Lung (tissue), 17 donors: ENCODE measurements at places on chromosomes 1 and 21. TPM values are rescaled to one million over a fixed set of nuclear protein-coding genes. Genes with fewer than 3 reads are reported as not detected.

- no peaks in the 10 kb centered on the region for H3K27me3 ChIP-seq
- no peaks in the 10 kb centered on the region for H3K36me3 ChIP-seq
- H3K4me3 ChIP-seq: no peak overlapping the region
- no peak for DNase-seq
Observed at GRCh38 chr1:58895559-58896145, 111.8 kb upstream of the JUN start.

DNA sequence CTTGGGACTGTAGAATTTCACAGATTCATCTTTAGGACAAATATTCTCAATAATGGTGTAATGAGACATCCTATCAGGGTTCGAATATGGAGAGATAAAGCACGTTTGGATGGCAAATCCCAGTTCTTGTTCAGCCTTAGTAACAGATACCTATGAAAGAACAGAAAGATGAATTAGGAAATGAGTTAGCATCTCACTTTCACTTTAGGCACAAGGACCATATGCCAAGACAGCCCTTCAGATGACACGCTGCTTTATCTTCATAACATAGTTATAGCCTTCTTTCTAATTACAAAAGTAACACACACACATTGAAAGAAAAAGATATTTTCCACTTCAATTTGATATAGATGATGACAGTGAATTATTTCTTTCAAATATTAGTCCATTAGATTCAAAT, 173.6 kb downstream of the TGFBR3 start:
- peaks cover 31% of the 10 kb centered on the region for H3K36me3 ChIP-seq
- H3K27ac ChIP-seq: peak overlapping the region; percentile 66
- no peaks in the 10 kb centered on the region for H3K27me3 ChIP-seq
- peaks cover 46% of the 10 kb centered on the region for H3K4me1 ChIP-seq
- DNase-seq: no peak

DNA sequence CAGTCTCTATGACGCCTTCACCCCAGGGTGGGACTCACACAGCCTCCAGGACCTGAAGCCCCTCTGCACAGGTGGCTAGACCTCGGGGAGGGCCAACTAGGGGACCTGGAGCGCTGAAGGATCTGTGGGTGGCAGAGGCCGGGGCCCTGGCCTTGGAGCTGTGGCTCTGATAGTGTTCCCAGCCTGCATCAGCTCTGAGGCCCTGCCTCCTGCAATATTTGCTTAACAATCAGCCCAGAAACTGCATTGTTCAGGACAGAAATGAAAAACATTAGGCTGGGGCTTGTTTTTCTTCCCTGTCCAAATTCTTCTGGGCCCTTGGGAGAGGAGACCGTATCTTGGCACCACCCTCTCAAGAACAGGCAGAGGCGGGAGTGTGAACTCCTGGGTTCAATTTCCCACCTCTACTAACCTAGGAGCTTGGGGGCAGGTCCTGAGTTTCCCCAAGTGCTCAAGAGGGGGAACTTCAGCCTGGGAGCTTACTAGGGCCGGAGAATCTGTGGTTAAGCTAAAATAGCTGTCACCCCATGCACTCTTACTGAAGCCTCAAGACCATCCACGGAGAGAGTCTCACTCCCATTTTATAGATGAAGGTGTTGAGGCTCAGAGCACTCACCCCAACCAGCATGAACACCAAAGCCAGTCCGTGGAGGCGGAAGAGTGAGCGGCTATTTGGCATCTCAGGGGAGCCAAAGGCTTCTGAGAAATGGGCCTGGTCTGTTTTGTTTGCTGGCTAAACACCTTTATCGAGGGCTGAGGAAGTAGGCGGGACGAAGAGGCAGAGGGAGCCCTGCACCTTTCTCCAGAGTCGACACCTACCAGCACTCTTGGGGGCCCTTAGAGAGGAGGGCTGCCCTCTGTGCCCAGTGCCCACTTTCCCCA, 18.8 kb upstream of the CASZ1 start:
- H3K4me1 ChIP-seq: no peaks in the 10 kb centered on the region
- no peaks in the 10 kb centered on the region for H3K27me3 ChIP-seq
- H3K36me3 ChIP-seq: no peaks in the 10 kb centered on the region
- DNase-seq: no peak
- H3K27ac ChIP-seq: no peak overlapping the region

- no peak overlapping the region for H3K27ac ChIP-seq
- no peak overlapping the region for H3K4me3 ChIP-seq
- H3K27me3 ChIP-seq: peaks cover 2% of the 10 kb centered on the region
- H3K36me3 ChIP-seq: no peaks in the 10 kb centered on the region
- H3K4me1 ChIP-seq: no peaks in the 10 kb centered on the region
- DNase-seq: no peak
Observed at GRCh38 chr1:25757151-25757845, 42.7 kb upstream of the SELENON start.

- H3K27me3 ChIP-seq: peaks cover 10% of the 10 kb centered on the region
- no peaks in the 10 kb centered on the region for H3K36me3 ChIP-seq
- no peak overlapping the region for H3K27ac ChIP-seq
Observed at GRCh38 chr1:6178751-6179563, 1.2 kb downstream of the CHD5 start.

GRCh38 chr1:10945991-10946509, 66.4 kb upstream of the TARDBP start:
- H3K4me1 ChIP-seq: peaks cover 7% of the 10 kb centered on the region
- H3K27me3 ChIP-seq: no peaks in the 10 kb centered on the region
- no peaks in the 10 kb centered on the region for H3K36me3 ChIP-seq

- peaks cover 24% of the 10 kb centered on the region for H3K4me1 ChIP-seq
- H3K27me3 ChIP-seq: no peaks in the 10 kb centered on the region
- peak; percentile 43 for DNase-seq
- H3K27ac ChIP-seq: peak overlapping the region; percentile 42
Observed at GRCh38 chr1:205515781-205516253, 11.3 kb downstream of the CDK18 start.

DNA sequence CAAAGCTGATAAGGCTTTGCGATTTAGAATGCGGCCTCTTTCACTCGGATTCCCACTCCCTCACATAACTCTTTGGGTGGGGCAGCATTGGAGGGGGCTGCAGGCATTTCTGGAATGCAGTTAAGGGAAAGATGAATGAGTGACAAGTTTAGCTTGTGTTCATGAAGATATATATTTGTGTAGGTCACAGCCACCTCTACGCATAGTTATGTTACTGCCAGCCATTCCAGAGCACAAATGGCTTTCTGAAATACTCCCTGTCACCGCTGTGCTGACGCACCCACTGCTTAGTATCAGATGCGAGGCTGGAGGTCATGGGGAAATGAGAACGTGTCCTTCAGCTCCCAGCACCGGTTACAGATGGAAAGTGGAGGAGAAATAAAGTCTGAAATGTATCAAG, 54.1 kb upstream of the ATP1A1 start:
- no peaks in the 10 kb centered on the region for H3K36me3 ChIP-seq
- DNase-seq: no peak
- H3K27ac ChIP-seq: no peak overlapping the region
- no peaks in the 10 kb centered on the region for H3K4me1 ChIP-seq

GRCh38 chr1:94039871-94040569, 80.9 kb downstream of the ABCA4 start:
- peaks cover 12% of the 10 kb centered on the region for H3K4me1 ChIP-seq
- no peak for DNase-seq
- H3K4me3 ChIP-seq: no peak overlapping the region
- no peaks in the 10 kb centered on the region for H3K36me3 ChIP-seq
- H3K27me3 ChIP-seq: no peaks in the 10 kb centered on the region
- no peak overlapping the region for H3K27ac ChIP-seq

DNA sequence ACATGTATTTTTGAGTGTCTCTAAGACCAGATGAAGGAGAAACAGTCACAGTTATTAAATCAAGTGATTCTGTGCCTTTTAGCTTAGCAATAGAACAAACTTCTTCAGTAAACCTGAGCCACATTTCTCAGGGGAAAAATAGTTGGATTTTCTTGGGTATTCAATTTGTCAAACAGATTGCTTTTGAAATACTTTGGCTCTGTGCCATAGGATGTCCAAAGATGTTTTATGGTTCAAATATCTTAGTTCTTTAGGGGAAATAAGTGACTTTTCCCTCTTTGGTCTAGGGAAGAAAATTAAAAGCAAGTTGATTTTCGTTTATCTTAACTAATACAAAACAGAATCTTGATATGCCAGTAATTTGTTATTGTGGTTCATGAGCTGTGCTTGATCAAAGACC, 125.9 kb downstream of the ATP5PO start:
- no peak overlapping the region for H3K27ac ChIP-seq
- H3K4me1 ChIP-seq: no peaks in the 10 kb centered on the region
- peaks cover 4% of the 10 kb centered on the region for H3K36me3 ChIP-seq
- H3K27me3 ChIP-seq: no peaks in the 10 kb centered on the region
- DNase-seq: no peak

DNA sequence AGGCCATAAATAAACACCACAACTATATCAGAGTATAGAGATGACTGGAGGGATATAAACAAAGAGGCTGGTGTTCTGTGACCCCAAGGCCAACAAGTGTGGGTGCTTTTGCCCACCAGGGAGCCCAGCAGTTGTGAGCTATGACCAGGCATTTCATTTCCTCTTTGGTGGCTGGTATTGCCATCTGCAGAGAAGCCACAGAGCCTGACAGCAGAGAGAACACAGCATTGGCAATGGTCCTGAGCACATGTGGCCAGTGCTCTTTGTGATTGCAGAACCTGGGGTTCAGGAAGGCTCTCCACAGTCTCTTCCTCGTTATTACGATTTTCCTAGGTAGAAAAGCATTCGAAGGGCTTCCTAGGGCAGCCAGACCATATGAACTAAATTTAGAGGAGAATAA, 112.3 kb downstream of the TM2D1 start:
- no peaks in the 10 kb centered on the region for H3K4me1 ChIP-seq
- H3K27ac ChIP-seq: no peak overlapping the region
- H3K27me3 ChIP-seq: no peaks in the 10 kb centered on the region
- no peak for DNase-seq
- H3K36me3 ChIP-seq: no peaks in the 10 kb centered on the region
- H3K4me3 ChIP-seq: no peak overlapping the region

DNA sequence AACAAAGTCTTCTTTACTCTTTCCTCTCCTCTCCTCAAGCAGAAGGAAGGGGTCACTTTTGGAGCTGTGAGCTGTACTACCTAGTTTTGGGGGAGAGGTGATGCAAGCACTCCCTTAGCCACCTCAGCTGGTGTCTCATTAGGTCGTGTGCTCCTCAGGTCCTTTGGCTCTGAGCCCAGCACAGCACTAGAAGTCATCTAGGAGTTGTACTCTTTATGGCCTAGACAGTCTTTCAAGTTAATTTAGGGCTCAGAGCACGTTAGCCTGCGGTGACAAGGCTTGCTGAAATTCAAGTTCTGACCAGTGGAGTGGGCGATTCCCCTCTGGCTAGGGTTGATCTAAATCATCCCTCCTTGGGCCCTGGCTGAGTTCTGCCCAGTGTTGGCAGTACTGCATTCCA, 48.0 kb upstream of the WDR26 start:
- DNase-seq: no peak
- H3K4me3 ChIP-seq: no peak overlapping the region
- H3K36me3 ChIP-seq: no peaks in the 10 kb centered on the region

DNA sequence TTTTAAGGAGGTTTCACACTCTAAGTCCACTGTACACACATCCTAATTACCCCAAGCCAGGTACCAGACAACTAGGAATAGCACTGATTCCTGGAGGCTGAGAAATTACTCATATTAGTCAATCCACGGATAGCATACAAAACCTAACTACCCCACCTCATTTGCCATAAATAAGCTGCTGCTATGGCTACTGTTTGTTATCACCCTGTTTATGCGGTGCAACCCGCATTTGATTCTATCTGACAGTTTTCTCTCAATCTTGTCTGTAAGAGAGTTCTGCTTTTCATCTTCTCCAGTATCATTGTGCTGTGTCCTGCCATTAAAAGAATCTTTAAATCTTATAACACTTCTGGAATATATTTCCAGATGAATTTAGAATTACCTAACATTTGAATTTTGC, 1496.5 kb downstream of the PLA2G4A start:
- no peak for DNase-seq
- H3K4me1 ChIP-seq: no peaks in the 10 kb centered on the region
- no peaks in the 10 kb centered on the region for H3K27me3 ChIP-seq
- no peak overlapping the region for H3K27ac ChIP-seq
- H3K36me3 ChIP-seq: no peaks in the 10 kb centered on the region
- no peak overlapping the region for H3K4me3 ChIP-seq

DNA sequence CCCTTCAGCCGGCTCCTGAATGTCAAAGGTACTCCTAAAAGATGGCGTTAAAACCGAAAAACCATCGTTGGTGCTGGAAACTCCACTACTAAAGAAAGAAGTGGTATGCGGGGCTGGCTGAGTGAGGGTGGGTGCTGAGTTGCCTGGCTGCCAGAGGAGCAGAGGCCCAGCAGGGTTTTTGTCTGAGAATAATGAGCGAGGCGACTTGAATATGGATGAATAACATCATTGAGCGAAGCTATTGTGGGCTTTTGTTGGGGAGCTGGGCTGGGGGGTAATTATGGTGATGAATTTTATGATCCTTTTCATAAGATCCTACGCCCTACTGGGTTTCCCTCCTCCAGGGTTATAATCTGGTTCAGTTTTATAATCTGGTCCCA, 2.0 kb downstream of the PDPN start:
- no peak overlapping the region for H3K27ac ChIP-seq
- peaks cover 13% of the 10 kb centered on the region for H3K4me1 ChIP-seq
- H3K27me3 ChIP-seq: peaks cover 8% of the 10 kb centered on the region
- no peak overlapping the region for H3K4me3 ChIP-seq
- peak; percentile 6 for DNase-seq

DNA sequence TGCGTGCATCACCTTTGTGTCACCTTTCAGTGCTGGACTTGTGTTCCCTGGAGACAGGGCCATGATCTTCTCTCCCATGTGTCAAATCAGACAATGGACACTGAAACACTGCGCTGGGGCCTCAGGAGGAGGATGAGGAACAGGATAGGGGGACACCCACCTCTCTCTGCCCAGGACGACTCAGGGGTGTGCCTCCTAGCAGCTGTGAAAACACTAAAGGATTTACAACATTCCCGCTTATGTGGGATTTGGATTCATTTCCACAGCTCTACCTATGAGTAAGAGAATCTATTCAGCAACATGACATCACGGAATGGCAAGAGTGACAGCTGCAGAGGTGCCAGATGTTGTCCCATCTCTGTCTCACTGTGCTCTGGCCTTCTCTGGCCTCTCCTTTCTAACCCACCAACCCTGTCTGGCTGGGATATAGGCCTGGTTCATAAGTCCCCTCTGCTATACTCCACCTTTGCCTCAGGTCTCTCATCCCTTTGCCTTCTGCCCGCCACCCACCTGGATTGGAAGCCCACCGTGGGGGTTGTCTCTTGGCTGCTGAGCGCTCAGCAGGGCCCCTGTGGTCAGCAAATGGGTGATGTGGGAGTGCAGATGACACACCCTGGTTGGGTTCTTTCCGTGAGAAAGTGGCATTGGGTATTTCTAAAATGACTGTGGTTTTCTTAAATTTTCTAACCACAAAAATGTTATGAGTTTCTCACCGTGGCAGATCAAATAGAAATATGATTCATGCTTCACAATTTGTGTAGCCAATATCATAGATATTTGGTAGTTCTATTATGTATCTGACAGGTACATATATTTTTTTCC, 47.1 kb upstream of the TLR5 start:
- H3K4me1 ChIP-seq: no peaks in the 10 kb centered on the region
- no peaks in the 10 kb centered on the region for H3K36me3 ChIP-seq
- H3K4me3 ChIP-seq: no peak overlapping the region
- DNase-seq: no peak
- no peak overlapping the region for H3K27ac ChIP-seq

GRCh38 chr1:171736196-171736595, 5.7 kb downstream of the VAMP4 start:
- H3K27me3 ChIP-seq: no peaks in the 10 kb centered on the region
- H3K4me1 ChIP-seq: peaks cover 6% of the 10 kb centered on the region
- no peak for DNase-seq

The TCEANC2 gene
- 1.7 TPM for polyA plus RNA-seq

The ZNF683 gene
- polyA plus RNA-seq: 0.17 TPM

The PLEKHN1 gene
- 2.0 TPM for polyA plus RNA-seq

The GBP6 gene
- polyA plus RNA-seq: 1.3 TPM

The RHEX gene
- 0.63 TPM for polyA plus RNA-seq

The LMOD1 gene
- 24.9 TPM for polyA plus RNA-seq

The PTPRC gene
- polyA plus RNA-seq: 8.2 TPM

The NTRK1 gene
- 0.24 TPM for polyA plus RNA-seq

The S100A3 gene
- 6.5 TPM for polyA plus RNA-seq

The CYP4A11 gene
- polyA plus RNA-seq: 0.10 TPM
